ENCODE measurements at places on chromosomes 7 and 10.

DNA sequence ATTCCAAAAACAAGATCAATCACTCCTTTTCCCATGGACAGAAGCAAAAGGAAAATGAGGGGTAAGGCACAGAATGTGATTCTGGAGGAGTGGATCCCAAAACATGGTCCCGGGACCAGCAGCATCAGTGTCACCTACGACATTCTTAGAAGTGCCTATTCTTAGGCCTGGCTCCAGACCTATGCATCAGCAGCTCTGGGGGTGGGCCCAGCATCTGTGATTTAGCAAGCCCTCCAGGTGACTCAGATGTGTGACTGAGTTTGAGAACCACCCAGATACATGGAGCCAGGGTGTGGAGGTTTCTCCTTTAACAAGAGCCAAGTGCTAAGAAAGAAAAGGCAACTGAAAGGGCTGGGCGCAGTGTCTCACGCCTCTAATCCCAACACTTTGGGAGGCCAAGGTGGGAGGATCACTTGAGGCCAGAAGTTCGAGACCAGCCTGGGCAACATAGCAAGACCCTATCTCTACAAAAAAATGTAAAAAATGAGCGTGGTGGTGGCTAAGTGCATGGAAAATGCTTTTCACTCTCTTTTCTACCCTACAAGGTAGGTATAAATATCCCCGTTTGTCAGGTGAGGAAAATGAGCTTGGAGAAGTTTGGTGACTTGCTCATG is 17.1 kb upstream of the ARPC1A start:
- no peak for DNase-seq

DNA sequence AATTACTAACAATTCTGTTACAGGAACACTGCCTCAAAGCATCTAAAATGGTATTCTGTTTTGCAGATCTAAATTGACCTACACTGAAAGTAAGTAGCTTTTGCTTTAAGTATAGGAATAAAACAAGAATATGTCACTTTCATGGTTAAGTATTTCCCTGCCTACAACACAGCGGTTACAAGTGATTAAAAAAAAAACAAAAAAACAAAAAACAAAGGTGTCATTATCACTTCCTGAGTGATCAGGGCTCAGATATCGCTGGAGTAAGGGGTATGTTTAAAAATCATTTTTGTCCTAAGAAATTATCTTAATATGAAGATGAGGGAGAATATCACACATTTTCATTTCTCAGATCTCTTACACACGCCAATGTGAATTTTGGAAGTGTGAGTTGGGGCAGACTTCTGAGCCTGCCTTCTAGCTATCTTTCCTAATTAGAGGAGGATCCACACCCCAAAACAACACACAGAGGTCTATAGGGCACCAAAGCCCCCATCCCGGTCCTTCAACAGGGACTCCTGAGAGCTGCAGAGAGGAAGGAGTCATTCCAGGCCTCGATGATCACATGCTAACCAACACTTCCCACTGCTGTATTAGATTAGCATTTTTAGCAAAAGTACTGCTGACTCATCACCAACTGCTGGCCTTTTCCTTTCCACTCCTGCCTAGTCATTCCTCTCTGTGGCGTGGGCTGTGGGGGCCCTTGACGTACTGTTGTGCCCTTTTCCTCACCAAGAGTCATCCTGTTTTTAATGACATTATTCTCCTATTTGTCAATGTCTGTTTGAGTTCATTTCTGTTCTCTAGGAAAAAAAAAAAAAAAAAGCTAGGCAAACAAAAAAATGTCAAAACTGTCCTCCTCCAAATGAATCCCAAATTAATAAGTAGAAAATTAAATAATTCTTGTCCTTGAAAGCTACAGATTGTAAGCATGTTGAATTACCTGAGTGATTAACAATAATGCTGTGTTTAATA is 31.2 kb downstream of the PRTFDC1 start:
- no peak for DNase-seq

DNA sequence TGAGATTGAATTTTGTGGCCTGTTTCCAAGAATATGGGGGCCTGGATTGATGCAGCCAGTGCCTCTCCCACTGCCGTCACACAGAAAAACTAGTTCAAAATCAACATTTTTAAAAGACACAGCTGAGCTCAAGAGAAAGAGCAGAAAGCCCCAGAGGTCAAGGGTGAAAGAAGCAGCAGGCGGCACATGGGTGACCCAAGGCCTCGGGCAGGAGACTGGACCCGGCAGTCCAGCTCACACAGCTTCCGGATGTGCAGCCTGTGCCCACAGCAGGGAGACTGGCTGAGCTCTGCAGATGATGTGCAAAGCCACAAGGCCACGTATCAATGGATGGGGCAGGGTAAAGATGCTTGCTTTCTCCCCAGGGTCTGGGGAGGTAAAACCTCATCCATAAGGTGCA is 50.4 kb upstream of the RNF32 start:
- DNase-seq: no peak

- no peak for DNase-seq
Measured at GRCh38 chr10:35706959-35707358, 64.9 kb upstream of the FZD8 start.

DNA sequence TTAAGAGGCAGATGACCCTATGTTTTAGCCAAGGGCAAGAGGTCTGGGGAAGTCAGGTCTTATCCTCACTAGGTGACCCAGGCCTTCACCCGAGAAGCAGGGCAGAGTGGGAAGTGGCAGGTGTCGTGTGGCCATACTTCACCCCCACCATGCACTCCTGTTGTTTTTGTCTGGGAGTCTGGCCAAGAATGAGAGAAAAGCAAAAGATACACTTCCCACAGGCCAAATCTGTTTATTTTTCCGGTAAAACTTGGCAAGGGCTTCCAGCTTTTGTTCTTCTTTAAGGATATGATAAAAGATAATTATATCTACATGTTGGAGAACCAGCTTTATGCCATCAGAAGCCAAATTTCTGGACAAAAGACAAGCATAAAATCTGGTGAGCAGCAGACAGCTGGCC is 137.4 kb upstream of the CDC14C start:
- DNase-seq: no peak

DNA sequence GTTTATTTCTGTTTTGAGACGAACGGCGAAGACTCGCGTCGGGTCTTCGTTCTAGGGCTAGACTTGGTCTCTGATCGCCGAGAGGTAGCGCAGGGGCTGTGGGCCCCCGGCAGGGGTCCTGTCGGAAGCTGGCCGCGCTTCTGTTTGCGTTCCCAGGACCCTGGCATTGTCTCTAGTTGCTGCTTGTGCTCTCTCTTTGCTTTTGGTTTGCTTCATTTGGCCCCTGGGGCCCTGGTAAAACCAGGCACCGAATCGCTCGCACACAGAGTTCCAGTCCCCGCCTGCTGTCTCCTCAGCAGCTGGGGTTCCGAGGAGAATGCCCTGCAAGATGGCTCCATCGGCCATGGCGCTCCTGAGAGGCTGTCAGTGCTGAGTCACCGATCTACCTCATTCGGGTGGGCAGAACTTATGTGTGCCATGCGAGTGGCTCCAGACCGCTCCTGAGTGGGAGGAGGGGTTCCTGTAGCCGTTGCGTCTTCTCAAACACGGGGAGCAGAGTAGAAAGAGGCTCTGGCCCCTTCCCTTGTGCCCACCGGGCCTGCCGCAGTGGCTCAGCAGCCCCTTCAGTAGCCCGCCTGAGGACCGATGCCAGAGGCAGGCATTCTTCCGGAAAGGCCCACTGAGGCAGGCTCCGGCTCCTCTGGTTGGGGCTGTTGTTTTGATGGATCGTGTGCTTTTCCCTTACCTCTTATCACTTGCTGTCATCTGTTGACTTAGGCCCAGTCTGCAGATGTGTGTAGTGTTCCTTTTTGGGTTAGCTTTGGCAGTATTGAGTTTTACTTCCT is 826 bp downstream of the CHPF2 start:
- DNase-seq: no peak

- DNase-seq: no peak
Measured at GRCh38 chr7:57361406-57361805, 88.6 kb upstream of the ZNF716 start.

GRCh38 chr7:106625678-106626301 is 35.2 kb downstream of the CCDC71L start:
- DNase-seq: no peak

DNA sequence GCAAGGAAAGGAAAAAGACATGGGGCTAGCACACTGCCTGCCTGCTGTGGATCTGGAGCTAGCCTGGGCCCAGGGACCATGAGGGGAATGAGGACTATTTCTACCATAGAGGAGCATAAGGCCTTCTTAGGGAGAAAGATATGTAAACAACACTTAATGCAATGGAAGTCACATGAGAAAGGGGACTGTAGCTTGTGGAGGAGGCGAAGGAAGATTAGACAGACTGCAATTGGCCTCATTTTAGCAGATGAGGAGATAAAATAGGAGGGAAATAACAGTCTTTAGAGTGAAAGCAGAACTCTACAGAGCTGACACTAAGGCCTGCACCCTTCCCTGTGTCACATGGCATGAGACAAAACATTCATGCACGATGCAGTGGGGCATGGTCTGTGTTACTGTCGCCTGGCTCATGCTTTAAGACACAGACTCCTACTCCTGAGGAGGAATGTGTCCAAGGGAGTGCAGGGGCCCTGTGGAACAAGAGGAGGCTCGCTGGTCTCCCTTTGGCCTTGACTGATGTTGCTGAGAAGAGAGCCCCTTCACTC is 829.3 kb upstream of the IGFBP3 start:
- no peak for DNase-seq

GRCh38 chr10:35184527-35185171 is 58.0 kb downstream of the CREM start:
- DNase-seq: no peak

GRCh38 chr10:3803295-3803926 is 18.4 kb upstream of the KLF6 start:
- no peak for DNase-seq

- DNase-seq: no peak
Measured at GRCh38 chr7:18558503-18558902, 63.0 kb downstream of the HDAC9 start.

GRCh38 chr7:133709036-133709880 is 417.9 kb upstream of the LRGUK start:
- DNase-seq: no peak

DNA sequence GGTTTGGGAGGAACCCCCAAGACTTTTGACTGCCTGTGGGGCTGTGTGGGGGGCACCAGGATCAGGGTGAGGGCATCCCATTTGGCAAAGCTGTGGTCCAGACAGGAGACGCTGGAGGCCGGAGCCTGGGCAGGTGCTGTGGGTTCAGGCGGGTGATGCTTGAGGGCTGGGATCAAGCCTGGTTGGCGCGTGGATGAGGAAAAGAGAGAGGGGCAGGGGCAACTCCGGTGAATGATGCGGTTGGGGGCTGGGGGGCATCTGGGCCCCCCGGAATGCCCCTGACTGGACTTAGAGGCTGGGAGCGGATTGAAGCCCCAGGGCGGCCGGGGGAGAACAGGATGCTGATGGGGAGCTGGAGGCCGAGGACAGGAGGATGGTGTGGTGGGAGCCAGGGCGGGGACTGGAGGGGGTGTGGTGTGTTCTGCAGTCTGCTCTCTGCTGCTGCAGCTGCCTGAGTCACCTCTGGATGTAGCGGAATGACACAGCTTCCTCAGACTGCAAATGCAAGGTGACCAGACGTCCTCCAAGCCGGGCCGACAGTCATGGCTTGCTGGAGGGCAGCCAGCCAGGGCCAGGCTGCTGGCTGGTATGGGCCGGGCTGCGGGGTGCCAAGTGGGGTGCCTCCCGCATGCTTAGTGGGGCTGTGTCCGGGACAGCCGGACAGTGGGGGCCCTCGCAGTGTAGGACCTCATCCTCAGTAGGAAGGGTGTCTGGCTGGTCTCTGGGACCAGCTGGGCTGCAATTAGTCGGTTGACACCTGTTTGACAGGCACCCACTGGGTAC is 3.2 kb downstream of the MAFK start:
- no peak for DNase-seq

DNA sequence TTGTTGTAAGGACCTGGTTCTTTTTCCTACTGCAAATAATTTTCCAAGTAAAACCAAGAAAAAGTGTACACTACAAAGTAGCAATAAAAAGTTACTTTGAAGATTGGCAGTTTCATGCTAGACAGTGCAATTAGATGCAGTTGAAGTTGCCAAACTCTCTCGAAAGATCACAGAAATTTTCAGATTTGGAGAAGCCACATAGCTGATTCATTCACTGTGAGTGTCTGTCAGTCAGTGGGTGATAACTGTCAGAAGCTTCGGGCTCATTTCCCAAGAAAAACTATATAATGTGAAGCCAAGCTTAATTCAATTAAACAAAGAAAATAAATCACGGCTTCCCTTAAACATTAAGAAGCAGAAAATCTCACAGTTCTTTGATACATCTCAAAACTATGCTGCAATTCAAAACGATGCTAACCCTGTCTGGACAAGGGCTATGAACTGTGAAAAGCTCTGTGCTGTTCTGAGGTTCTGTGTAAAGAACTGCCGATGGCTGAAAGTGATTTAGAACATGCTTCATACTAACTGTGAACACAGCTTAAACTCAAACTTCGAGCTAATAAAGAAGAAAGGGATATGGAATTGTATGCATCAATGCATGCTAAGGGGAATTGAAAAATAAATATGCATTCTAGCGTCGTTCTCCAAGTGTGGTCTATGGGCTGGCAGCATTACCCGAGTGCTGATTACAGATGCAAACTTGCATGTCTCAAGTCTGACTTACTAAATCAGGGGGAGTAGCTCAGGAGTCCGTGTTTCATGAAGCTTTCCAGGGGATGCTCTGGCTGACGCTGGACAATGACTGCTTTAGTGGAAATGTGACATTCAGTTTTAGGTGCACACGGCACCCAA is 557.4 kb downstream of the CALN1 start:
- no peak for DNase-seq

- no peak for DNase-seq
Measured at GRCh38 chr10:112191791-112192190, 8.2 kb upstream of the GPAM start.

DNA sequence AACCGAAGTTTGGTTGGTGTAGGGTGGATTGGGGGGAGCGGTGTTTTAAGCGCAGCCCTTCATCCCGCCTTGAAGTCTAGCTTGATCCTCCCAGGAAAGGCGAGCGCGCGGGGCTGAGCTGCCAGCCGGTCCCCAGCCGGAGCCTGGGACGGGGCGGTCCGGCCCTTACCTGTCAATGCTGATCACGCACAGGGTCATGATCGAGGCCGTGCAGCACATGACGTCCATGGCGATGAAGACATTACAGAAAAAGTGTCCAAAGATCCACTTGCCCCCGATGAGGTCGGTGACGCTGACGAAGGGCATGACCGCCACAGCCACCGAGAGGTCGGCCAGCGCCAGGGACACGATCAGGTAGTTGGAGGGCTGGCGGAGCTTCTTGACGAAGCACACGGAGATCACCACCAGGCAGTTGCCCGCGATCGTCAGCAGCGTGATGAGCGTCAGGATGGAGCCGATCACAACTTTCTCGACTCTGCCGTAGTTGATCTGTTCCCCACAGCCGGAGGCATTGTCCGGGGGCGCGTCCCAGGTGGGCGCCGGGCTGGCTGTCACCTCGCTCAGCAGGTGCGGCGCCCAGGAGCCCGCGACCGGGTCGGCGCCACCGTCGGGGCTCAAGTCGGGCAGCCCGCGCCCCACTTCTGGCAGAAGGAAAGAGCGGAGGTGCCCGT is 740 bp downstream of the HTR7 start:
- DNase-seq: no peak

GRCh38 chr10:58266003-58266825 is 1.5 kb downstream of the IPMK start:
- no peak for DNase-seq

- DNase-seq: no peak
Measured at GRCh38 chr7:780081-780480, 52.2 kb upstream of the SUN1 start.

All from neuronal stem cell (in vitro differentiated cells).